ENCODE measurements at places on chromosomes 5 and 9. TPM values are rescaled to one million over a fixed set of nuclear protein-coding genes. Genes with fewer than 3 reads are reported as not detected.

DNA sequence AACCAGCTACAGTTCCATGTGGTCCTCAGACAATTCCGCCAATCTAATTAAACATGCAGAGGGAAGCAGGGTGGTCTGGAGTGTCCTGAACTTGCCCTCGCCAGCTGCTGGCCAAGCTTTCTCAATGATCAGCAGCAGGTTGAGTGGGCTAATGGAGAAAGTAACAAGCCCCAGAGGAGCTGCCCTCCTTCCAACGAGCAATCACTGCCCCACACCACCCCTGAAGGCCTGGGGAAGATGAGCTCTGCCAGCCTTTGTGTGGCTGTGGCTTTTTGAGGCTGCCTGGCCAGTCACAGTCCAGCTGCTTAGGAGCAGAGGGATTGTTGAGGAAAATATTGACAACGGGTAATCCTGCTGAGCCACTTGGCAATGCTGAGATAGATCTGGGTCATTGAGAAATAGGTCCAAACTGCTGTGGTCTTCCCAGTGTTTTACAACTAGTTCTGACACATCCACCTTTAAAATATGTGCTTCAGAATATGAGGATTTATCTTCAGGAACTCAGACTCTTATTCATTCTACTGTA is 107.3 kb downstream of the CD180 start:
- no peak for DNase-seq

DNAJB5 gene
- total RNA-seq: 0.17 TPM

DNA sequence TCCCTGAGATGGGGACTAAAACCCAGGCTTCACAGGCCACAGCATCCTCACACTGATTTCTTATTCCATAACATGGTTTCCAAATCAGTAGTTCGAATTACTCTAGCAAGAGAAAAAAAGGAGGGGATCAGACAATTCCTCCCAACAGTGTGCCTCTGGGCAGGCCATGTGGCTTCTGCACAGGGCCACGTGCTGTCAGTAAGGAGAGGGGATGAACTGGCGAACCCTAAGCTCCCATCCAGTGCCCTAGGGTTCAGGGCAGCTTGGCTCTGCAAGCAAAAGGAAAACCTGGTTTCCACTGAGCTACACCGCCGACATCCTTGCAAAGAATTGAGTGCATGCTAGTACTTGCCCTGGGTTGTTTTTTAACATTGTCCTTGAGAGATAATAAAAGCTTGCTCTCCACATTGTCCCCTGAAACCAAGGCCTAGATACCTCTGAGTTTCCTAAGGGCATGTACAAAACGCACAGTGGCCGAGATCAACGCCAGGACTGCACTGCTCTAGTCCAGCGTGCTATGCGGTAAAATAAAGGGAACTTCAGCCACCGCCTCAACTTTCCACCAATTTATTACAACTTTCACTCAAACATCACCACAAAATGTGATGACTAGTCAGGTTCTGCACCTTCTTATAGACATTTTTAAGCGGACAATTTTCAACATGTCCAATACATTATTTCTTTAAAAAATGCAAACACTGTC is 4.5 kb downstream of the CAMSAP1 start:
- DNase-seq: no peak

GGTA1 gene
- total RNA-seq: not detected

- DNase-seq: no peak
Measured at GRCh38 chr5:56918054-56918453, 8.7 kb downstream of the SETD9 start.

TIMD4 gene
- not detected for total RNA-seq

DNA sequence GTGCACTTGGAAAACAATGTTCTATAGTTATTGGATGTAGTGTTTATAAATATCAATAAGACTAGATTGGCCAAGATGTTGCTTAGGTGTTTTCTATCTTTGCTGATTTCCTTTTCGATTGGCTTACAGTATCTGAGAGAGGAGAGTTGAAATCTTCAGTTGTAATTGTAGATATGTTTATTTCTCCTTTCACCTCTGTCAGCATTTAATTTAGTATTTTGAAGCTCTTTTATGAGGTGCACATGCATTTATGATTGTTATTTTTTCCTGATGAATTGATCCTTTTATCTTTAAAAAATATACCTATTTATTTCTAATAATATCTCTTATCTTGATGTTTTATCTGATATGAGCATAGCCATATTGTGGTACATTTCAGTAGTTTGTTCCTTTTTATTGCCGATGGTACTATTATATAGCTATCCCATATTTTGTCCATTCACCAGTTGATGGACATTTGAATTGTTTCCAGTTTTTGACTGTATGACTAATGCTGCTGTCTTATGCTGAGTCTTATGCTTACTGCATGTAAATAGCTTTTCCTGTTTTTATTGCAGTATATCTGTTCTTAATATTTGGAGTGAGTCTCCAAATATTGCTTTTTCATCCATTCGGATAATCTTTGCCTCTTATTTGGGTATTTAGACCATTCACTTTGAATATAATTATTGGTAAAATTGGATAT is 34.7 kb downstream of the ERCC6L2 start:
- DNase-seq: no peak

PCDHGA7 gene
- 0.54 TPM for total RNA-seq

DNA sequence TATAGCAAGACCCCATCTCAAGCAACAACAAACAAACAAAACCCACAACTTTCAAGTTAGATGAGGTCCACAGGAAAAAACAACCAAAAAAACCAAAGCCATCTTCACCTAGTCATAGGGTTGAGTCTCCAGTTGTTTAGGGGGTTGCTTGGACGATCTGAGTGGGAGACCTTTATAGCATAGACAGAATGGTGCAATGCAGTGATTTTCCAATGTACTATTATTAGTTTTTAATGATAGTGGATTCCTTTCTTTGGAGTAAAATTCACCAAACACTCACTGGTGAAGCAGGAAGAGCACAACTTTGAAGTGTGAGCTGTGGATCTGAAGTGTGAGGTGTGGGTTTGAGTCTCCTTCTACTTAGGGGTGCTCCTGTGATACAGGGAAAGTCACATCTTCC is 67.0 kb upstream of the KLF9 start:
- no peak for DNase-seq

GRCh38 chr5:65871182-65871581 is 55.2 kb upstream of the ERBIN start:
- no peak for DNase-seq

DNA sequence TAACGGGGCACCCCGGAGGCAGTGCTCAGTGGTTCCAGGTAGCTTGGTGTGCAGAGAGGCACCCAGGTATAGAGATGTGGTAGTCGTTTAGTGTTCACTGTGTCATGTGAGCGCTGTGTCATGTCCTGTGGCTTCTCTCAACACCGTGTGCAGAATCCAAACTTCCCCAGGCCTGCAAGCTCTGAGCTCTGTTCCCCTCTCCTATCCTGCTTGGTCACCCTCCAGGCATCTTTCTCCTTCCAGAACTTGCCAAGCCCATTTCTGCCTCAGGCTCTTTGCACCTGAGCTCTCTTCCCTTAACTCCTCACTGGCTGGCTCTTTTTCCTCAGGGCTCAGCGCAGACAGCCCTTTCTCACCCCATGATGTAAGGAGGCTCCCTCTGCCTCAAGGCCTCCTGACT is 64.8 kb downstream of the CARTPT start:
- DNase-seq: no peak

GRCh38 chr9:119839888-119840287 is 470.7 kb upstream of the BRINP1 start:
- no peak for DNase-seq

IL13 gene
- not detected for total RNA-seq

DNA sequence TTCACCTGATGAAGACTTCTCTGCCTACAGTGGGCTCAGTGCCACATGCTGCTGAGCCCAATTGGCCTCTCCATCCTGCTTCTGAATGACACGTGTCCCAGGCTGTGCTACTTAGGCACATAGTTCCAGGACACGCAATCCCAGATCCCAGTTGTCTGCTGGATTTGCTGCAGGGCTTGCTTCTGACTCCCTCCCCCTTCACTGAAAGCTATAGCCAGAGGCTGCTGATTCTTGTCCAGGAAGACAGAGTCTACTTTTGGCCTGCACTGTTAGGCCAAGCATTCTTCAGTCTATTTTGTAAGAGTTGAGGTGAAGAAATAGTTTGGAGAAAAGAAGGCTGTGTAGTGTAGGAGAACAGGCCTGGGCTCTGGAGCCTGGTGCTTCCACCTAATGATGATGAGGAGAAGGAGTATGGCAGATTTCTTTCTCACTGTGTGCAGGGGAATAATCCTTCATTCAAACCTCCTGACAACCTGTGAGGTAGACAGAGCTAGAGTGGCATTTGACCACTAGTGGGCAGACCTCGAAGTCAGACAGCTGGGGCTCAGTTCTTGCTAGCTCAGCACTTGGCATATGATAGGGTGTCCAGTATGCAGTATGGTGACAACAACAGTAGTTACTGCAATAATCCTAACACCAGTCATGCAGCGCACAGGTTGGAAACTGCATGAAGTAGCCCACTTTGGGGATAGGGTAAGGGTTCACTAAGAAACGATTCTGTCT is 19.5 kb upstream of the ASPN start:
- DNase-seq: peak; percentile 54

PCDHB3 gene
- 0.14 TPM for total RNA-seq

GRCh38 chr9:132003896-132004295 is 75.8 kb downstream of the MED27 start:
- DNase-seq: no peak

MPDZ gene
- total RNA-seq: 13.8 TPM

GRCh38 chr5:81852291-81853029 is 101.6 kb upstream of the SSBP2 start:
- DNase-seq: no peak

NR6A1 gene
- total RNA-seq: 0.89 TPM

Measured in NCI-H460 (cell line).